ENCODE measurements at places on chromosomes 7 and 10.

DNA sequence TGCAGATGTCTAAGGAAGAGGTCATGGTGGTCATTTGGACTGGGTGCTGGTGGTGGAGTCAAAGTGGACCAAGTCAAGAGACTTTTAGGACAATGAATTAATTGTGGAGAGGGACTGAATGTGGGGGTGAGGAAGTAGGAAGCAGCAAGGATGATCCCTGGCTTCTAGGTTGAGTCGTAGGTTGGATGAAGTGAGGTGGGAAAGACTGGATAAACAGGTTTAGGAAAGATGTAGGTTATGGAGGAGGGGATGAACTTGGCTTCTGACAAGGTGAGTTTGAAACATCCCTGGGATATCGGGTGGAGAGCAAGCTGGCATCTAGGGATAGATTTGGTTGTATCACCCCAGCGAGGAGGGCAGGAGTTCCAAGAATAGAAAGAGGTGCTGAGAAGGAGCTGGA lies 7.6 kb downstream of the SEMA4G start:
- no peak for DNase-seq

- no peak for DNase-seq
These were observed 35.0 kb downstream of the VIPR2 start for GRCh38 chr7:159109653-159110035.

DNA sequence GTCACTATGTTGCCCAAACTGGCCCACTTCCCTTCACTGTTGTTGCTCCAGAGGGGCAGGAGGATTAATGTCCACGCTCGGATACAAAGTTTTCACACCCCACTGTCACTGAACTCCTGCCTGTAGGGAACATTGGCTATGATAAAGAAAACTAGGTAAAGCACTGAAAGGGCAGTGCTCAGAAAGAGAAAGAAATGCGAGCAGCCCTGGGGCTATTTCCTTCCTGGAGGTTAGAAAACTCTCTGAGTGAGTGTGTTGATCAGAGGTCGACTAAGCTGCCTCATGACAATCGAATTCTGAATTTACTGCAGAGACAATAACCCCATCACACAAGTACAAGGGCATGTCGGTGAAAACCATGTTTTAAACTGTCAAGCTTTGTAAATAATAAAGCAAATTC lies 227.2 kb upstream of the PITRM1 start:
- DNase-seq = no peak

- DNase-seq = peak; percentile 21
These were observed 86.2 kb downstream of the CREM start for GRCh38 chr10:35212856-35213255.

GRCh38 chr10:88478256-88478655 lies 104.9 kb downstream of the RNLS start:
- no peak for DNase-seq

DNA sequence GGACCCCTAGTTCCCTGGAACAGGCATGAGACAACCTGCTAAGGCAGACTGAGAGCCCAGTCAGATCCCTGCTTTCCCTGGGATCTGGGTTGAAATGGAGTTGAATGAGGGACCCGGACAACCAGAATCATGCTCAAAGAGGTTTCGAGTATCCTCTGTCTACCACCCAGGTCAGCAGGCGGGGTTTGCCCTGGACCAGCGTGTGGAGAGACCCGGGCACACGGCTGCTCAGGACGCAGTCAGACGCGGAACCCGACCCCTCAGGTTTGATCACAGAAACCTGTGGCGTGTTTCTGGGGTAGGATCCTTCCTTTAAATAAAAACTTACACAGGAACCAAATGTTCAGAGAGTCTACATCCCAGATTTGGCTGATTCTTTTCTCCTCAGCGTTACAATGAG lies 330.6 kb downstream of the PTPRN2 start:
- DNase-seq = no peak

GRCh38 chr10:24971374-24971773 lies 19.0 kb upstream of the PRTFDC1 start:
- DNase-seq = no peak

- no peak for DNase-seq
These were observed 4.6 kb downstream of the NET1 start for GRCh38 chr10:5416981-5417380.
